ENCODE measurements at places on chromosomes 6 and 20. TPM values are rescaled to one million over a fixed set of nuclear protein-coding genes. Genes with fewer than 3 reads are reported as not detected.

DNA sequence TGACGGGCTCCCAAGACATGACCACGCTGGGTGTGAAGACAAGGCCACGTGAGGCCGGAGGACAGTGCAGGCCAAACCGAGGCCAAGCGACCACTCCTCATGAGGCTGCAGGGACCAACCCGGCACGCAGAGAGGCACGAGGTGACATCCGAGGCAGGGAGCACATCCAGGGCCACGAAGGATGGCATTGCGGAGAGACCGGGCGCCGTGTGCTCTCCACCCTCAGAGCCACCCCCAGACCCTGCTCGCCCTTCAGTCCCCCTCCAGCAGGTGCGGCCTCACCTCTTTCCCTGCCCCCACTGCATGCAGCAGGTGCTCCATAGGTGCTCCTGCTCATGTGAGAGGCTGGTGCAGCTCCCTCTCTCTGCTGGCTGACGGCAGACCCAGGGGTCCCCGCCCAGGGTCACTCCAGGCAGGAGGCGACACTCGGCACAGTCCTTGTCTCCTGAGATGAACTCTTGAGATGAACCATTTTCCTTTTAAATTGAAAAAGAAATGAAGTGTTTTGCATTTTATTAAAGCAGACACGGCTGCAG is 33.8 kb upstream of the CHRNA4 start:
- no peak for DNase-seq

DNA sequence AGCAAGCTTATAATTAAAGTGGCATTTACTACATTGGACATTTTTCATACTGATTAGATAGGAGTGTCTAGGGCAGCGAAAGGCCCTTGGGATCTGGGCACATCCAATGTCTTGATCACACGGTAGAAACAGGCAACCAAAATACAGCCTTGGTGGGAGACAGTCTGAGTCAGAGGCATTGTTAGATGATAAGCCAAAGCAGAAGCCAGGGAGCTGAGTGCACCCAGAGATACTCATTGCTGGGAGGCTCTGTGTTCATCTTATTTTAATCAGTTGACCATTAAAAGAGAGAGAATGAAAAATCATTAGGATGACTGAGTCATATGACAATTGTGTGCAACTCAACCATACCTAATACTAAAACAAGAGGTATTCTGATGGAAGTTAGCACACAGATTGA is 109.5 kb downstream of the LCA5 start:
- no peak for DNase-seq

GRCh38 chr6:63663147-63663955 is 27.7 kb downstream of the PHF3 start:
- DNase-seq: no peak

- no peak for DNase-seq
These were observed 318.2 kb downstream of the ZFAND3 start for GRCh38 chr6:38137608-38138265.

- no peak for DNase-seq
These were observed 15.0 kb upstream of the PKHD1 start for GRCh38 chr6:52102405-52102804.

GRCh38 chr20:60224914-60225313 is 266.7 kb downstream of the CDH26 start:
- DNase-seq: no peak

DNA sequence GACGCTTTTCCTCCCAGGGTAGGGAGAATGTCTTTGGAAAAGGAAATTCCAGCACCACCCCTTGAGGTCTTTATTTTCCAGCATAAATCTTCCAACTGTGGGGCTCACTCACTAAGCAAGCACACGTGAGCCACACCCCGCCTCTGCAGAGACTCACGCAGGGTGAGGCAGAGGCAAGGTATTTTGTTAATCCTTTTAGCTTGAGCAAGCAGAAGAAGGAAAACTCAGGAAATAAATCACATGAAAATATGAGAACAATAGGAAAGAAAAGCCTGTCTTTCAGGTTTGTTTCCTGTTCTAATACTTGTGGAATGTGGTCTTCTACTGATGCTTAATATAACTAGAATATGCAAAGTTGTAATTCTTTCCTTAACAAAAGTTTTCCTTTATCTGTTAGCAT is 4.1 kb upstream of the PHACTR2 start:
- peak; percentile 43 for DNase-seq

- no peak for DNase-seq
These were observed 183.4 kb downstream of the ANKRD60 start for GRCh38 chr20:58044931-58045555.

GRCh38 chr20:41770965-41771364 is 152.8 kb upstream of the CHD6 start:
- no peak for DNase-seq

DNA sequence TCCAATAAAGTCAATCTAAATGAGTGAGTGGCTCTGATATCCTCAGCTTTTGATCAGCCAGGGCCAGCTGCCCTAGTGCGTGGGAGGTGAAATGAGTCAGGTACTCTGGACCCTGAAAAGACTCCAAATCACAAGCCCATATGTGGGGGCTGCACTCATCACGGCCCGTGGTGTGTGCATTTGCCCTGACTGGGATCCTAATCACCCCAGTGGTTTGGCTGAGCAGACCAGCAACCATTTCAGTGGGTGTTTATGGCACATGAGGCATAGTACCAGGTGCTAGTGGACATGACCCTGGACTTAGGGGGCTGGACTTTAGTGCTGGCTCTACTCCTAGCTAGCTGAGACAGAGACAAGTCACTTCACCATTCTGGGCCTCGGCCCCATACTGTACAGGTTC is 39.4 kb downstream of the SCML4 start:
- DNase-seq: no peak

- DNase-seq: no peak
These were observed 230.9 kb upstream of the DTNBP1 start for GRCh38 chr6:15893556-15894253.

DNA sequence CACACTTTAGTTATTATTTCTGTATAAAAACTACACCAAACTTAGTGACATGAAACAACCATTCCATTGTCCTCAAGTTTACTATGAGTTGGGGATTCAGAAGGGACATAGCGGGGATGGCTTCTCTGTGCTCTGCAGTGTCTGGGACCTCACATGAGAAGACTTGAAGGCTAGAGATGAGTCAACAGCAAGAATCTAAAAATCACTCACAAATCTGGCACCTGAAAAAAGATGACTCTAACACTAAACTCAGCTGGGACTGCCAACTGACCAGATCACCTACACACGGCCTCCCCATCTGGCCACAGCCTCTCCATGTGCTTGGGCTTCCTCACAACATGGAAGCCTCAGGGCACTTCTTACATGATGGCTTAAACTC is 63.0 kb upstream of the EYA2 start:
- DNase-seq: no peak

DNA sequence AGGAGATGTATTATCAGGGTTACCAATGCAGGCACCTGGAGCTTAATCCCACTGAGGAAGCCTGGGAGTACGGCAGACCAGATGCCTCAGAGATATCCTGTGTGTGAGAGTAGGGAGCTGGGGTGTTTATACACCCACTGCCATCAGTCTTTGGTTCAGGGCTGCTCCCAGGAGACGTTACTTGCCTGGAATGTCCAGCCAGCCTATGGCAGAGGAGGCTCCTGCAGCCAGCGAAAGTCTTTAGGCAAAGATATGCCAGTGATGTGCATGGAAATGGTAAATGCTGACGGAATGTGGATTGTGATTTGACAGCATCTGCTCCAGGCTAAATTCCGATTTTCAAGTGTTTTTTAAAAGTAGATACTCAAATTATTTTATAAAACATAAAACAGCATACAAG is 282.0 kb downstream of the BTBD3 start:
- DNase-seq: no peak

DNA sequence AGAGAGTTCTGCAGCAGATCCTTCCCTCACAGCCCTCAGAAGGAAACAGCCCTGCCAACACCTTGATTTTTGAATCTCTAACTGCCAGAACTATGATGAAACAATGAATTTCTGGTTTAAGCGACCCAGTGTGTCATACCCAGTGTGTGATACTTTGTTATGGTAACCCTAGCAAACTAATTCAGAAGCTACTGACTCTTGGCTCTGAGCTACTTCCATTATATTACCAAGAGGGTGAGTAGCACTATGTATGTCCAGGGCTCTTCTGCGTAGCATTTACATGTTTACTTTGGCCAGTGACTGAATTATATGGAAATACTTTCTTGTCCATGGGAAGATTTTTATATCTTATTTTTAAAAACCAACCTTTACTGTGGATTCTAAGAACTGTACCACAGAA is 16.7 kb downstream of the ANKRD66 start:
- no peak for DNase-seq

DNA sequence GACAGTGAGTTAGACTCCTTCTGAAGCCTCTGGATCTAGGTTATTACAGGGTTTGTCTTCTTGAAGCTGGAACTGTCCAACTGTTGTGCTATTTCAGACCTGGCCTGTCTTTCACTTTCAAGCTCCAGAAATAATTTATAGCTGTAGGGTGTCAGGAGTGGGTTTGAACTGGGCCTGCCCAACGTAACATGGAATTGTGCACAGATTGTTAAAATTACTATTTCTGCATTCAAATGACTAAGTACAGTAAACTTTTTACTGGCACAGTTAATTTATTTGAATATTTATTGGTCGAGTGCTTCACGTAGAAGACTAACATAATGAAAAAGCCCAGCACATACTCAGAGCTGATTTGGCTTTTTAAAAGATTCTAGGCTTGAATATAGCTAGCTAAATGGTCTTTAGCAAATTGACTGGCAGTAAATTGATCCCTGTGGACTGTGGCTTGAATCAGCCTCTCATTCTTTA is 74.3 kb downstream of the ARID1B start:
- DNase-seq: peak; percentile 71

DNA sequence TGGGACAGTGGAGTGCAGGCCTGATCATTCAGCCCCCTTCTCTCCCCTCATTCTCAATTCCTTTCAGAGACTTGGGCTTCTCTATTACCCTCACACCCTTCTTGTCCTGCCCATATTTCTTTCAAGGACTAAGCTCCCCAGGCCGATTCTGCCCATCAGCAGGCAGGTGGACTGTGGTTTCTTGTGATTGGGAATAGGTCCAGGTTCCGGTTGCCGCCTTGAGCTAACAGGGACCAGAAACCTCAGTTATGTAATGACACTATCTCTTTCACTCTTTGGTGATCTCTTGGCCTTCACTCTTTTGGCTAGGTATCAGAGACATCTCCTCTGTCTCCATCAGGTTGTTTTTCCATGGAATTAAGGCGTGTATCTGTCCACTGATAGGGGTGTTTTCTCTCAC is 6.5 kb downstream of the MUCL3 start:
- no peak for DNase-seq

- no peak for DNase-seq
These were observed 130.7 kb downstream of the TFAP2C start for GRCh38 chr20:56759741-56760278.

DNA sequence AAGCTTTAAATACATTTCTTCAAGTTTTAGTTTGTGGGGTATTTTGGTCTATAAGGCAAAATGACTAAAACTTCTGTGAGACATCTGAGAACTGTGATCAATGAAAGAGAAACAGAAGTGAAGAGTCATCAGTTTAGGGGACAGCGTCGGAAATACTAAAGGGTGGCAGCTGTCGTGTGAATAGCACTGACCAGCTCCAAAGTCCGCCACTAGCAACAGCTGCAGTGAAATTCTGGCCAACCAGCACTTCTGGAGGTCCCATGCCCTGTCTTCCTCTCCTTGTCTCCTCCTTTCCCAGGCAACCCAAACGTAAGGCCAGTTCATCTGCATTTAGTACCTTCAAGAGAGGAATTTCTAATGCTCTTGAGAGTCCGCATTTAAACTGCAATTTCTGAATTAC is 87.5 kb downstream of the DACT2 start:
- DNase-seq: no peak

DNA sequence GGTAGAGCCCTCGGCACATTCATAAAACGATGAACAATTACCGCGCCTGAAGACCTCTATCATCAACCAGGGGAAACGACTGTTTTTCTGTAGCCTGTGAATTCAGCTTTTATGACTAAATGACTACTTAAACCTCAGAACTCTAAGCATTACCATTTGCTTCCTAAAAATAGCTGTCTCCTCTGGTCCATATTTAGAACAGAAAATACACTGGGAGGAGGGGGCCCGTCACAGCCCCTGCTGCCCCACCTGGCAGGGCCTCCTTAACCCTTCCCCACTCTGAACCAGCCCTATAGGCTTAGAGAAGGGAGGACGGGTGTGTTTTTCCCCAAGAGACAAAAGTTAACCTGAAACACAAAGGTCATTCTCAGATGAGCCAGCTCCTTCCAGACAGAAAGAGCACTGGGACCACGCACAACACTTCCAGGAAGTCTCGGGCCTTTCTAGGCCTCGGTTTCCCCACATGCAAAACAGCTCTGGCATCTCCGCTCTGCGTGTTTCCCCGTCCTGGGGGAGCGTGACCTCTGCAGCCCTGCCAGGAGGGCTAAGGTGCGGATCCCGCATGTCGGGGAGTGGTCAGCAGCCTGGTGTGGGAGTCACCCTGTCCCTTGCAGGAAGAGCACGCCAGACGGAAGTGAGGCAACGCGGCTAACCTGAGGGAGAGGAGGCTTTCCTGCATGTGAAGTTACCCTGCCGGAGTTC is 193.9 kb downstream of the DLL1 start:
- no peak for DNase-seq

- no peak for DNase-seq
These were observed 42.4 kb upstream of the ADGRF4 start for GRCh38 chr6:47655719-47656595.

- no peak for DNase-seq
These were observed 188.9 kb upstream of the TAB2 start for GRCh38 chr6:149128489-149129145.

- peak; percentile 72 for DNase-seq
These were observed 33.7 kb downstream of the PTGIS start for GRCh38 chr20:49534255-49534712.

DNA sequence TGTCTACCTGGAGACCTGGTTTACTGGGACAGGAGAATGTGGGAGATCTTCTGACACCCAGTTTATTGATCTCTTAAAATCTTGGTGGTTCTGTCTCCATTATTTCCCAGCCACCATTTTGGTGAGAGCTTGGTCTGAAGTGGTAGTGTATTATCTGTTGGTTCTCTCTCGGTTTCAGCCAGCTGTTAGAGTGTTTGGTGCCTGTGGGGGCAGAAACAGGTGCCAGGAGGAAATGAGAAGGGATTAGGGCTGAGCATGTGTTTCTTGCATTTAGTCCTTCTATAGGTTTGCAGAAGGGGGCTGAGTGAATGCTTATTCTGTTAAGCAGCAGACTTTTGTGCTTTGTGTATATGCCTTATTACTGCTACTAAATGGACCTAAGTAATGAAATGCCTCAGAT is 9.6 kb downstream of the JARID2 start:
- DNase-seq: no peak

GRCh38 chr6:157563611-157564284 is 182.8 kb downstream of the ZDHHC14 start:
- no peak for DNase-seq

Gene ZNF831
- total RNA-seq: not detected

Gene SAMD3
- total RNA-seq: not detected

Gene NKAIN4
- 6.8 TPM for total RNA-seq

Gene PRIM2
- 98.8 TPM for total RNA-seq

Gene GHRH
- not detected for total RNA-seq

Gene HLA-DRB1
- not detected for total RNA-seq

Gene ZKSCAN3
- 5.2 TPM for total RNA-seq

Measured in G401 (cell line).